ENCODE measurements at places on chromosomes 5 and 9. TPM values are rescaled to one million over a fixed set of nuclear protein-coding genes. Genes with fewer than 3 reads are reported as not detected.

DNA sequence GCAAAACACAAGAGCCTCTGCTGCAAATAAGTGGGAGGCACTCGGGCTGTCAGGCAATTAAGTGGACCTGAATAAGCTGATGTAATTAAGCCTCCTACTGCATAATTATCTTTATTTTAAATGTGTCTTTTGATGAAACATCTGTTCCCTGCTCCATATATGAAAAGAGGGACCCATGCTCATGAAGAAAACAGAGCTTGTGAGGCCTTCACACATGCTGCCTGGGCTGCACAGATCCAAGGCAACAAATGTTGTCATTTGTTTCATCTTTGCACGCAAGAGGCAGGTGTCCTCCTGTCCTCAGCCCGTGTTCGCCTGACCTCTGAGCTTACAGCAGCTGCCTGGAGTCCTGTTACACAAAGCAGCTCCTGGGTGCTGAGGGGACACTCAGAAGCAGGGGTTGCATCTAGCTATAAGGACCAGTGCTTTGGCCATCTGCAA is 381.1 kb downstream of the ZNF608 start:
- DNase-seq: no peak

ANKRD18B gene
- 7.1 TPM for total RNA-seq

DPYSL3 gene
- 254 TPM for total RNA-seq

GRCh38 chr5:14577971-14578370 is 3.6 kb upstream of the OTULINL start:
- no peak for DNase-seq

- DNase-seq: no peak
Measured at GRCh38 chr9:111897601-111898137, 1.1 kb downstream of the UGCG start.

DNA sequence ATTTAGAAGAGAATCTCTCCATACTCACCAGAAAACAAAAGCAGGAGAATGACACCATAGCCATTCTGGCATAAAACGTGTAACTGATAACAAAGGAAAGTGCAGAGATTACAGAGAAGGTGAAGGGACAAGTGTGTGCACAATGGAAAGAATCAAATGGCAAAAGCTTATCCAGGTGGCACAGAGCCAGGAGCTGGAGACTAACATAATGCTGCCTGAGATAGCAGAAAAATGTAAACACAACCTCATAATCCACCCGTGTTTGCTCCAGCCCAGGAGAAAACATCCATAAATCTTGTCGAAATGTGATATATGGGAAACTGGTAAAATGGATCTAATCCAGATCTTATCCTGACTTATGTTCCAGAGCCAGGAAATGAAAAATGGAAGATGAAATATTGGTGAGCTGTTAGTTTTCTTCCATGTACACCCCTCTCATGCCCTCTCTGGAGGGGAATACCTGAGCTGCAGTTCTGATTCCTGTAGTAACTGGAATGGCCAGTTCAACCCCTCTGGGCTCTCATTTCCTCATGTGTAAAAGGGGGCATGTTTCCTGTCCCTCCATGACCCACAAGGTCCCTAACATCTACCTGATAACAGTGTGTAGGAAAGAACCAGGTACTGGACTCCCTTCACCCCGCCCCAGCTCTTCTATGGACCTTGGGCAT is 212.3 kb upstream of the DAPK1 start:
- DNase-seq: no peak

SAPCD2 gene
- total RNA-seq: 3.2 TPM

Data from urinary bladder (tissue), 4 donors.